ENCODE measurements at places on chromosomes 6 and 20.

- no peak for DNase-seq
Measured at GRCh38 chr20:24665741-24666191, 196.3 kb downstream of the SYNDIG1 start.

GRCh38 chr20:16158090-16158975 is 414.9 kb downstream of the KIF16B start:
- DNase-seq, result no peak

GRCh38 chr6:20688710-20689500 is 154.6 kb downstream of the CDKAL1 start:
- DNase-seq, result no peak

DNA sequence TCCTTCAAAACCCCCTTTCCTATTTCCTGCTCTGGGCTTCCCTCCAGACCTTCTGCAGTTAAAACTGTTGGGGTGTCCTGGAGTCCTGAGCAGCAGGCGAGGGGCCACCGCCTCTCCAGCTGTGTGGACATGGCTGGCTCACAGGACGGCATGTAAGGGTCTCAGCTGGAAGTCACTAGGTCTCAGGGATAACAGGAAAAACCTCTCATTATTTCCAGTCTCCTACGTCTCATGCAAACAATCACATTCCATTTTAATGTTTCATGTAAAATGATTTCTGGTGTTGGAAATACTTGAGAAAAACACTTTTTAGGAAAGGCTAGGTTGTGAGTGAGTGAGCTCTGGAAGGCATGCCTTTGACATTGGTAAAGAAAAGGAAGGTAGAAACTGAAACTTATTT is 158.7 kb downstream of the SCML4 start:
- DNase-seq, result no peak

Data from naive thymus-derived CD8-positive, alpha-beta T cell (primary cell).